ENCODE measurements at places on chromosomes 13 and 19.
A peak's percentile ranks its signal among the peaks of the same experiment; 100 is the strongest.

DNA sequence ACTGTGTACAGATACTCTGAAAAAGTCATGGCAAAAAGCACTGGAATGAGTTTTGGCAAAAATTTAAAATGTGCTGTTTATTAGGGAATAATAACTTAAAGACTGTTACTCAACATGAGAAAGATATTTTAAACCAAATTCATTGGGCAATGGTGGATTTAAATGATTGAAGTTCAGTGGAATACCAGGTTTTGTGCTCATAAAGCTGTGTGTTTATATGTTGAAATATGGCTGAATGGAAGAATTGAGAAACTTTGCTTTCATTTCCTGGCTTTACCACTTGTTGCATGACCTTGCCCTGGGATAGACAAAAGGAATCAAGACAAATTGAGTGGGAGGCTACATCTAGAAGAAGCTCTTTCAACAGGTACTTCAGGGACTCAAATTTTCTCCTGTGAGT, 246.4 kb downstream of the GPC5 start:
- no peak for DNase-seq

DNA sequence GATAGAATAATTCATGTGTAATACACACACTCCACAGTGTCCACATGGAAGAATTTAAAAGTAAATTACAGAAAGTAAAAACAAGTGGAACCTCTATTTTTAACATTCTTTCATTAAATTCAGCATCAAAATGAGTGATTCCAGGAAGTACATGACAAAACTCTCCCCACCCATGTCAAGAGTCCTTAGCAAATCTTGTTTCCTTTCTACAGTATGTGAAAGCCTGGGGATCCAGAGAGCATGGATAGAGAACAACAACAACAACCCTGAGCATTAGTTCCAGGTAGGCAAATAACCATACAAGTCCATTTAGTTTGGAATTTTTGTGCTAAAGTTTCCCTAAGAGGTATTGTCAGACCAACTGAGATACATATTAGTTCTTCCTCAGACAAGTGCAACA, 267.9 kb downstream of the ENOX1 start:
- DNase-seq, result no peak

- DNase-seq, result peak; percentile 89
Measured at GRCh38 chr19:50427997-50428425, 4.7 kb upstream of the MYBPC2 start.

DNA sequence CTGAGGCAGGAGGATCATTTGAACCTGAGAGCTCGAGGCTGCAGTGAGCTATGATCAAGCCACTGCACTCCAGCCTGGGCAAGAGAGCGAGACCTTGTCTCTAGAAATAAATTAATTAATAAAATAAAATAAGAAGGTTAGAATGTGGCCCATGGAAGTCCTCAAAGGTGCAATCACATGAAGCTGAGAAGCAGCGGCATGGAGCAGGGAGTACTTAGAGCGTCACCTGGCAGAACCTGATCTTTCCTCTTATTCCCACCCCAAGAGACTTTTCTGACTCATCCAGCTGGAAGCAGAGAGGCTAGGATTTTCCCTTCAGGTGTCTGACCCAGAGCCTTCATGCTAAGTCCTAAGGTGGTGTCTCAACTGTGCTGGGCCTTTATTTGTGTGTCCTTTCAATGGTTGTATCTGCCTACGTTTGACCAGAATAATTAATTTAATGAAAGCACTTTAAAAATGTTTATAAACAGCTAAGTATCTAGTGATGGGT, 8.9 kb upstream of the MRPS31 start:
- DNase-seq, result no peak

- peak; percentile 67 for DNase-seq
Measured at GRCh38 chr19:34096020-34096915, 76.0 kb upstream of the LSM14A start.

All from foreskin fibroblast (primary cell).